ENCODE measurements at places on chromosomes 11 and 22.

- DNase-seq: no peak
Observed at GRCh38 chr11:4074266-4074665, 20.3 kb upstream of the RRM1 start.

DNA sequence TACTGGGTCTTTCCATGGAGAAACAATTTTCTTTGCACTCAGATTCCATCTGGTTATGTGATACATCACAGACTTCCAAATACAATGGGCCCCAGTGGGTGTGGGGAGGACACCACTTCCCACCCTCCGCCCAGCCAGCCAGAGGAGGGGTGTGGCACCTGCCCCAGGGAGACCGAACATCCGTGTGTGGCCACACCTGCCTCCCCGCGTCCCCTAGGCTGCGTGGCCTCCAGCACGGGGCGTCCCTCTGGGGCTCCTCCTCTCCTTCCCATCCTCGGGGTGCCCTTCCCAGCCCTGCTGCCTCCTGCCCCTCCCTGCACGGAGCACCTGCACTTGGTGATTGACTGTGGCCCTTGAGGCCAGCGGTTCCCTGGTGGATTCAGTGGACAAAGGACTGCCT lies 49.1 kb downstream of the CERK start:
- DNase-seq: peak; percentile 78

DNA sequence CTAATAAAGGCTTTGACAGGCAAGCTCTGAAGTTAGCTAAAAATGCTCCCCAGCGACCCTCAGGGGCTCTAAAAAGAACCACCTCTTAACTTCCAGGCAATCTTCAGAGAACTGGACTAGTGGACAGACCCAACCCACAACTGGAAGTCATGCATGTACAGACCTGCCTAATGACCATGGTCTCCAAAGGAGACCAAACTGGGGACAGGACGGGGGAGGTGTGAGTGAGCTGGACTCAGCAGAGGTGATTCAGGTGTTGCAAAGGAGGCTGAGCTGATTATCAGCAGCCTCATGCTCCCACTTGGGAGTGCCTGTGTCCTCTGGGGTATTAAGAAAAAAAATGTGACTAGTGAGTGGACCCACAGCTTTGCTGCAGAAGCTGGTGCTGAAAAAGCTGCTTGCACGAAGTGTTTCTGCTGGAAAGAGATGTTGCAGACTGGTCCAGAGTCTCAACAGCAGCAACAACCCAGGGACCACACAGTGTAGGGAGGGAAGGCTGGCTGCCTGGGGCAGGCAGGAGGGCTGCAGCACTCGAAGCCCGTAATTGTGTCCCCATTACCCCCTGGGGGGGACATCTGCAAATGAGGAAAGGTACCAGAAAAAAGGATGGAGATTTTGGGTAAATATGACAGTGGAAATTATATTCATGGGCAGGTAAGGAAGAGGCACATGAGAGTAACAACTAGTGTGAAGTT lies 35.3 kb downstream of the PITPNB start:
- DNase-seq: no peak

GRCh38 chr11:131796089-131796488 lies 425.7 kb downstream of the NTM start:
- DNase-seq: no peak

- peak; percentile 12 for DNase-seq
Observed at GRCh38 chr11:60764879-60765278, 8.2 kb downstream of the MS4A15 start.

- no peak for DNase-seq
Observed at GRCh38 chr11:94120946-94121345, 7.7 kb upstream of the PANX1 start.

GRCh38 chr11:119222308-119222707 lies 16.2 kb downstream of the CBL start:
- peak; percentile 69 for DNase-seq

DNA sequence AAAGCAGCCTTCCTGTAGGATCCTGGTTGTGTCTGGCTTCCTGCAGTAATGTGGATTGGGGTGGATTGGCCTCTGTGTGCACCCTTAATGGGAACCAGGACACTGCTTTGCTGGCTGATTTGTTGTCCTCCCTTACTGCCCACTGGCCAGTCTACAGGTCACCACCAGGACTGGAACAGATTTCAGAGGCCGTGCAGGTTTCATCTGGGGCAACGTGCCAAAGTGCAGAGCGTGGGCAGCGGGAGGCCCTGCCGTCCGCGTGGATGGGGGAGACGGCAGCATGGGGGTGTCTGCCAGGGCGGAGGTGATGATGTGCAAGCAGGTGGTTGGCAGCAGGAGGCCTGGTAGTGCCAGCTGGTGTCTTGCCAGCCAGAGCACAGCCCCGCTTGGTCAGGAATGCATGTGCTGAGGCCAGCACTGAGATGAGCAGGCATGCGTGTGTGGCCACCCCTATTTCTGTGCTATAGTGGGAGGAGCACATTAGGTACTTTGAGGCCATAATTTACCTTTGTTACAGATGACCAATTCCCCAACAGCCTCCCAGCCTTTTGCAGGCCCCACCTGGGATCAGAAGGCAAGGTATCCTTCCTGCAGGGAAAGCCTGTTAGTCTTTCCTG lies 24.3 kb downstream of the BCR start:
- peak; percentile 45 for DNase-seq

All from DMS153 (cell line).